ENCODE measurements at places on chromosomes 16 and 17.

GRCh38 chr16:54655121-54655590 lies 275.5 kb upstream of the IRX5 start:
- DNase-seq = no peak

GRCh38 chr17:82012640-82013295 lies 9.9 kb downstream of the CENPX start:
- DNase-seq = no peak

- DNase-seq = peak; percentile 37
These were observed 4.4 kb upstream of the FOXJ1 start for GRCh38 chr17:76145231-76146052.

GRCh38 chr17:67392111-67392510 lies 15.0 kb downstream of the PITPNC1 start:
- no peak for DNase-seq

- DNase-seq = no peak
These were observed 11.6 kb downstream of the SUPT4H1 start for GRCh38 chr17:58340405-58340876.

DNA sequence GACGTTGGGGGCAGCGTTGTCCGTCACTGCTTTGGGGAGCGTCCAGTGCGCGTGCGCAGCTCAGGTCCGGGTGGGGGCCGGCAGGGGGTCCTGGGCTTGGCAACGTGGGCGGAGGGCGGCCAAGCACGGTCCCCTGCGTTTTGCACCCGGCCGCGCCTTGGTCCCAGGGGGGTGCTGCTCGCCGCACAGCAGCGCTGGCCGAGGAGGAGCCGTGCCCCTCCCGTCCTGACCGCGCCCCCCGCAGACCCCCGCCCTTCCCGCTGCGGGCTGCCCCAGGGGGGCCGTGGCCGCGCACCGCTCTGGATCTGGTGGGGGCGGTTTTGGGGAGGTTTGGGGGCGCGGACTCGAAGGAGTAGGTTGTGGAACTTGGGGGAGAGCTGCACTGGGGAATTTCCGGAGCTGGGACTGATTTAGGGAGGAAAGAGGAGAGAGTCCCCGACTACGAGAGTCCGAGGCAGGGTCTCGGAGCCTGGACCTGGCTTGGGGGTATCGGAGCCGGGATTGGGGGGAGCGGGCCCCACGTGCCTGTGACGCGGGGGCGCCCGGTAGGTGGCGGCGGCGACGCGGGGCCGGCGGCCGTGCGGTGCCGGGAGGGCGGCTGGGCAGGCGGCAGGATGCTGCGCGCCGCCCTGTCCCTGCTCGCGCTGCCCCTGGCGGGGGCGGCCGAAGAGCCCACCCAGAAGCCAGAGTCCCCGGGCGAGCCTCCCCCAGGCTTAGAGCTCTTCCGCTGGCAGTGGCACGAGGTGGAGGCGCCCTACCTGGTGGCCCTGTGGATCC lies at the start of gene SLC9A5:
SLC9A5 (plus strand) TSS at position 579 of the 777 bp plus-strand sequence; CDS start at position 615, 36 bp downstream.
- no peak for DNase-seq

GRCh38 chr16:57600048-57600835 lies 28.2 kb upstream of the ADGRG1 start:
- no peak for DNase-seq

GRCh38 chr17:76434870-76435269 lies 18.1 kb downstream of the UBE2O start:
- DNase-seq = no peak

- DNase-seq = no peak
These were observed 131.8 kb downstream of the IRX5 start for GRCh38 chr16:55062442-55062841.

DNA sequence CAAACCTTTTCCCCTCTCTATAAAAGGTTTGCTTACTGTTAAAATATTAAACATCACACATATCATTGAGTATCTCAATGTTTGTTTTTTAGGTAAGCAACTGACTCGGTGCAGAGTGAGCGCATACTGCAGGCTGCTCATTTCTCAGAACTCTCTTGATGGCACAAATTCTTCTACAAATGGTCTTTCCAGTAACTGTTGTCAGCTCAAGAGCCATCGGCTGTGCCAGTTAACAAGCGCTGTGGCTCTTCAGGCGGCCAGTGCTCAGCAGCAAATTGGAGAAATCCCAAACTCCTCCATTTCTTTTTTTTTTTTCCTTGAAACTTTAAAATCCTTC lies 8.6 kb downstream of the ABCA3 start:
- no peak for DNase-seq

DNA sequence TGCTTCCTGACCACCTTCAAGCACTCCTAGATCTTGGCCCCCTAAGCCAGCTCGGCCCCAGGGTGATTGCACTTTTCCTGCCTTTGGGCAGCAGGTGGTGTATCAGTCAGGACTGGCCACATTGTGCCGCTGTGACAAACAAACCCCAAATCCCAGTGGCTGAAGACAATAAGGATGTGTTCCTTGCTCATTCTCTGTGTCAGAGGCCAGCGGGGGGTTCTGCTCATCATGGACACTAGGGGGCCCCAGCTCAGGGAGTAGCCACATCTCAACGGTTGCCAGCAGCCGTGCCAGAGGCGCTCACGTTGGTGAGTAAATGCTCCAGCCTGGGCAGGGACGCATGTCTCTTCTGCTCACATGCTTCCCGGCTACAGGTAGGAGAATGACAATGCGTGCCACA lies 60.4 kb downstream of the ZDHHC7 start:
- DNase-seq = no peak

DNA sequence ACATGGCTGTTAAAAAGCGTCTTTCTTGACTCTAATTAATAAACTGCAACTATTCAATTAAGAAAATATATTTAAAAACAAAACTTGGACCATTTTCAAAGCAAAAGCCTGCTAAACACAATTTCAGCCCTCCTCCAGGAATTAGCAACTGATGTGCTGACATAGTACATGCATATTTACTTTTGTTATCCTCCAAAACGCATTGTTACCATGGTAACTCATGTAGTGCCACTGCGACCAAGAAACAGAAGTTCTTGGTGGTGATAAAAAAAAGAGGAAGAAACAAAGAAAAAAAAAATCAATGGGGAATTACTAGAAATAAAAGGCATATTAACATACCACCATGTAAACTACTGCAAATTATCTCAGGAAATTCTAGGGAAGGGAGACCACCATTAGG lies 793.4 kb upstream of the CDH8 start:
- no peak for DNase-seq

DNA sequence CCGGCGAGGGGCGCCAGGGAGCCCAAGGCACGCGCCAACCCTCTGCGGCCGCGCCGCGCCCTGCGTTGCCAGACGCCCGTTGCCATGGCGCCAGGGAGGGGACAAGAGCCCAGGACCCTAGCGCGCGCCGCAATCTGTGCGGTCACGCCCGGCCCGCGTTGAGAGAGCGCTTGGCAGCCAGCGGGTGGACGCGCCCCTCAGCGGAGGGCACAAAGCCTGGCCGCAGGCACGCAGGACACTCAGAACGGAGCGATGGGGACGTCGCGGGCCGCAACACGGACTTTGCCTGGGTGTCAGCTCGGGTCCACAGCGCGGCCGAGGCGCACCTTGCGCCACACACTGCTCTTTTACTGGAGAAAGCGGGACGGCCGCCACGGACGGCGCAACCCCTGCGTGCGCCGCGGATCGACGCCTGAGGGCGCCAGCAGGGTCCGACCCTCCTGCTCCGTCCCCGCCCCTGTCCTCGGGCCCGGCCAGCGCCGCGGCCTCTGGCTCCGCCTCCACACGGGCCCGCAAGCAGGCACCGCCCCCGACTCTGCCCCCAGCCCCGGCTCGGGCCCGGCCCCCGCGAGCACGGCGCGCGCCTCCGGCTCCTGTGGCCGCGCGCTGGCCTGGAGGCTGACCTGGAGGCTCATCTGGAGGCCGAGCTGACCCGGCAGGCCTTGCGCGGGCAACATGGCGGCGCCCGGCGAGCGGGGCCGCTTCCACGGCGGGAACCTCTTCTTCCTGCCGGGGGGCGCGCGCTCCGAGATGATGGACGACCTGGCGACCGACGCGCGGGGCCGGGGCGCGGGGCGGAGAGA lies at the start of gene GFER:
GFER (plus strand) TSS at position 650 of the 803 bp plus-strand sequence; CDS start at position 676, 26 bp downstream.
- DNase-seq = peak; percentile 41

DNA sequence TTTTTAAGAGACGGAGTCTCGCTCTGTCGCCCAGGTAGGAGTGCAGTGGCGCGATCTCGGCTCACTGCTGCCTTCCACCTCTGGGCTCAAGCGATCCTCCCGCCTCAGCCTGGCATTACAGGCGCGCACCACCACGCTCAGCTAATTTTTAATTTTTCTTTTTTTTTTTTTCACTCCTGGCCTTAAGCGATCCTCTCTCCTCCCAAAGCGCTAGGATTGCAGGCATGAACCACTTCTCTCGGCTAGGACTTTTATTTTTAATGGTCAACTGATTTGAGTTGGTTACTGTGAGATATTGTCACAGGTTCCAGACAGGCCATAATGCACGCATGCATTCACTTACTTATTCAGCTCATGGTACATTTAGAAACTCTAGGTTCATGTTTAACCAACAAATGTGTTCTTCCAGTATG lies 888 bp downstream of the PIGW start:
- no peak for DNase-seq

DNA sequence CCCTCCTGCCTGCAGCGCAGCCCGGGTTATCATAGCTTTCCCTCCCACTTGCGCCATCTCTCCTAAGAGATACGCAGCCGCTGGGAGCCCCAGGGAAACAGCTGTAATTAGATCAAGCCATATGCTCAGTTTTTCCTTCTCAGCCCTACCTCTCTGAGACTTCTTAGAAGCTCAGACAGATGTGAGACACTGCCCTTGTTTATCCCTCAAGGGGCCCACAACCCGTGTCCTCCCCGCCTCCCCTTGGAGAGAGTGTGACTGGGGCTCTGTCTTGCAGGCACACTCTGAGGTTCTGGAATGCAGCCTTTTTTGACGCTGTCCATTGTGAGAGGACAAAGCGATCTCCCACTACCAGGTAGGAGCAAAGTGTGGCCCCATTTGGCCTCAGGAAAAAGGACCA lies 31.2 kb downstream of the CIBAR2 start:
- no peak for DNase-seq

DNA sequence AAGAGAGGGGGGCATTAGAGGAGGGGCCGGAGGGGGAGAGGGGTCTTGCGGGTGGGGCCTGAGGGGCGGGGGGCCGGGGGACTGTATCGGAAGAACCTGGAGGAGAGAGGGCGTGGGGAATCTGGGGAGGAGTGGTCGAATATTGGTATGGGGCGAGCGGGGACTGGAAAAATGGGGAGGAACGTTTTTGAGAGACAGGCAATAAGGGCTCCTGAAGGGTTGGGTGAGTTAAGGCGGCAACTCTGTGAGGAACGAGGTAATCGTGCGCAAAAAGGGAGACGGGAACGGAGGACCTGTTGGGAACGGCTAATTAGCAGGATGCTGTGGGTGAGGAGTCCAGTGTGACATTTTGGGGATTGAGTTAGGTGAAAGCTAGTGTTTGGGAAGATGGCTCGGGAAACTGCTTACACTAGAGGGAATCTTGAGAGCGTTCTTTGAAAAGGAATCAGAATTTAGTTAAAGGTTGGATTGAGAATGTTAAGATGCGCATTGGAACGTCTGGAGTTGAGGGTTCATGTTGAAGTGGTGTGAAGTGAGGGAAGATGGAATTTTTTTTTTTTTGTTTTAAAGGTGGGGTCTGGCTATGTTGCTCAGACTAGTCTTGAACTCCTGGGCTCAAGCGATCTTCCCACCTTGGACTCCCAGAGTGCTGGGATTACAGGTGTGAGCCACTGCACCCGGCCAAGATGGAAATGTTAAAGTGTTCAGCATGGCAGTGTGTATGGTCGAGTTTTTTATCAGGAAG lies 662 bp downstream of the WIPF2 start:
- peak; percentile 1 for DNase-seq

- no peak for DNase-seq
These were observed 844 bp downstream of the TAOK2 start for GRCh38 chr16:29974291-29975133.

DNA sequence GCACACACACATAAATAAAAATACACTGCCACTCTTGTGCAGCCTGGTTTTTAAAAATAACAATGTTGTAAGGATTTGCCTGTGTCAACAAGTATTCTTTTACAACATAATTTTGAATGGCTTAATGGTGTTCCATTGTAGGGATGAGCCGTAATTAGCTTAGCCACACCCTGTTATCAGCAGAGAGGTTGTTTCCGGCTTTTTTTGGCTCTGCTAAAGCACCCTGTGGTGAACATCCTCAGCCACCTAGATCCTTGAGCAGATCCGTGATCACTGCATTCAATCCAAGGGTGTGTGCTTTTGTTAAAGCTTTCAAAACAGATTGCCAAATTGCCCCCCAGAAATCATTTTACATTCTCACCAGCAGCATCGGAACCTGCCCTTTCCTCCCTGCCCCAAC lies 7.0 kb downstream of the KATNB1 start:
- DNase-seq = no peak

GRCh38 chr17:8855477-8856204 lies 11.8 kb downstream of the PIK3R6 start:
- no peak for DNase-seq
